Cardiac muscle cell (in vitro differentiated cells and primary cell): ENCODE measurements at places on chromosomes 5 and 9.
A peak's percentile ranks its signal among the peaks of the same experiment; 100 is the strongest.

- H3K27ac ChIP-seq = no peak overlapping the region
- no peak overlapping the region for H3K4me3 ChIP-seq
- no peaks in the 10 kb centered on the region for H3K4me1 ChIP-seq
- H3K36me3 ChIP-seq = no peaks in the 10 kb centered on the region
- H3K27me3 ChIP-seq = no peaks in the 10 kb centered on the region
Measured at GRCh38 chr5:123937230-123937629, 425.3 kb downstream of the CSNK1G3 start.

- DNase-seq = peak; percentile 48
- no peak overlapping the region for H3K4me3 ChIP-seq
- no peaks in the 10 kb centered on the region for H3K36me3 ChIP-seq
- H3K27ac ChIP-seq = peak overlapping the region; percentile 87
- no peaks in the 10 kb centered on the region for H3K27me3 ChIP-seq
Measured at GRCh38 chr5:32223972-32224609, 50.0 kb upstream of the GOLPH3 start.

- H3K36me3 ChIP-seq = peaks cover 7% of the 10 kb centered on the region
- H3K27ac ChIP-seq = no peak overlapping the region
- DNase-seq = no peak
- H3K4me3 ChIP-seq = no peak overlapping the region
- H3K27me3 ChIP-seq = no peaks in the 10 kb centered on the region
Measured at GRCh38 chr5:6737043-6737941, 24.1 kb downstream of the TENT4A start.

DNA sequence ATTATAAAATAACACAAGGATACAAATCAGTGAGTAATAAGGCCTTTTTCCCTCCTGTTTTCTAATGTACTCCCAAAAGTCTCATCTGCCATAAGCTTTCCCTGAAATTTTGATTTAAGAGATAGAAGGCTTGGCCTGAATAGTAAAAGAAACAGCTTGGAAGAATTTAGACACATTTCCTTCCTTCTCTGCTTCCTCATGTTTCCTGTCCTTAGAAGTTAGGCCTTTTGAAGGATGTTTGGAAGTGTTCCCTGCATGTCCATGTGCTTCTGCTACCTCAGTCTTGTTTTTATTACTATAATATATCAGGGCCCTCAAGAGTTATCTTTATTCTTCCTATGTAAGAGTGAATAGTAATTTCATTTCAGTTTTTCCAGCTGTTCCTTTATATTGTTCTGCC is 242.7 kb downstream of the DEPDC1B start:
- no peak overlapping the region for H3K4me3 ChIP-seq
- no peaks in the 10 kb centered on the region for H3K36me3 ChIP-seq
- H3K27ac ChIP-seq = no peak overlapping the region
- H3K4me1 ChIP-seq = no peaks in the 10 kb centered on the region
- no peaks in the 10 kb centered on the region for H3K27me3 ChIP-seq

DNA sequence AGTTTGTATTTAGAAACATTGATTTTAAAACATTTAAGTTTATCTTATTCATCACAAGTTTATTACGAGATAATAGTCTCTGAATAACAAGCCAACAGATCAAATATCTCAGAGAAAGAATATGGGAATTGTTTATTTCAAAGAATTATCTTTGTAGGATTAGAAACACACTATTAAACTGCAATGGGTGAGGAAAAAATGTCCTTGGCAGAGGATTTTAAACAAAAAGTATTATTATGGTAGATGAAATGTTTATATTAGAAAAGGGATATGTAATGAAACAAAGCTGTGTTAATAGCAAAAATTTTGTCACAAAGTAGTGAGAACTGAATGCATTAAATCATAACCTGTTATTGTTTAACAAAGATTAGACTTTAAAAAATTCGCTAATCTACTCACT is 1382.9 kb upstream of the DMAC1 start:
- no peak for DNase-seq
- H3K36me3 ChIP-seq = no peaks in the 10 kb centered on the region
- H3K27ac ChIP-seq = no peak overlapping the region
- no peaks in the 10 kb centered on the region for H3K4me1 ChIP-seq
